ENCODE measurements at places on chromosomes 12 and 14.

DNA sequence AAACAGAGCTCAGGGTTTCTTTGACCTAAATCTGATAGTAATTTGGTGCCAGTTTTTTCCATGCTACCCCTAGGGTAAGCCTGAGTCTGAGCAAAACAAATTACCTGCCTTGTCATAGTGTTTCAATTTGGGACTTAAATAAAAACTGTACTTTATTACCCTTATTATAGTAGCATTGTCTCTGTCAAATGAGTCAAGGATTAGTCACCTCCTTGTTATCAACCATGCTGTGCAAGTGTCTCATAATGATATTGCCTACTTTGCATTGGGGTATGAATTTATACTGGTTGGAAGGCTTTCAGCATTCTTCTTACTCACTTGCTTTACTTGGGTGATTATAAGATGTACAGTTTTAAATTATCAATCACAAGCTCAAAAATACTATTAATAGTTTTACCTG is 380.0 kb downstream of the LRFN5 start:
- no peak for DNase-seq

GRCh38 chr14:65071544-65071943 is 30.8 kb downstream of the MAX start:
- DNase-seq = no peak

GRCh38 chr14:50021261-50022031 is 94.9 kb downstream of the VCPKMT start:
- peak; percentile 24 for DNase-seq

GRCh38 chr14:100772607-100773165 is 46.0 kb downstream of the DLK1 start:
- DNase-seq = no peak

Measured in activated naive CD4-positive, alpha-beta T cell treated with Interleukin-2 at 50 U/mL for 16 hours (primary cell).